Adipose tissue (tissue), 3 donors: ENCODE measurements at places on chromosomes 6 and 20. TPM values are rescaled to one million over a fixed set of nuclear protein-coding genes. Genes with fewer than 3 reads are reported as not detected.

Gene PHACTR1
- polyA plus RNA-seq, result 1.6 TPM

Gene TFAP2D
- polyA plus RNA-seq, result not detected

Gene HLA-DPA1
- polyA plus RNA-seq, result 50.7 TPM

Gene SLC13A3
- 2.2 TPM for polyA plus RNA-seq

Gene C20orf141
- polyA plus RNA-seq, result 1.4 TPM

Gene SULF2
- polyA plus RNA-seq, result 8.1 TPM

Gene ZNF76
- 25.9 TPM for polyA plus RNA-seq
